ENCODE measurements at places on chromosomes 16 and 17.

DNA sequence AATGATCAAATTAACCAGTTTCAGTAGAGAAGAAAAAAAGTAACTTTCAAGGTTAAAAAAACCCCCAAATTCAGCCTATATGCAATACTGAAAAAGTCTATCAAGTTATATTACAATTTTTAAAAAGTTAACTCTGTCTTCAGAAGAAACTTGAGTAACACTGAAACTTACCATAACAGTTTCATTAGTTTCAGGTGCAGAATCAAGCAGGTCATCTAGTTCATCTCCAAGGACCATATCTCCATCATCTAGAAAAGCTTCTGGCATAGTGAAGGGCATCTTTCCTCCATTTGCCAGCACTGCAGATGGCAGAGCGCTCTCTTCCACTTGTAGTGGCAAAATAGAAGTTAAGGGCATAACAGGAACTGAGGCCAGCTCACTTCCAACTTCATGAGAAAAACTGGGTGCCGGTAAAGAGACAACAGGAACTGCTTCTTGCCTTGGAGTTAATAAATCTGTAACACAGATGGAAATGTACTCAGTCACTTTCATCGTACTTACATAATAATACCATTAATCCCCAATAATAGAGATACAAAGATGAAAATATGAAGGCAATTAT is 22.9 kb downstream of the ZC3H7A start:
- DNase-seq: no peak

- DNase-seq: no peak
These were observed 30.1 kb downstream of the CD300LF start for GRCh38 chr17:74682471-74683190.

- DNase-seq: no peak
These were observed 44.9 kb upstream of the CNEP1R1 start for GRCh38 chr16:49980166-49980565.

DNA sequence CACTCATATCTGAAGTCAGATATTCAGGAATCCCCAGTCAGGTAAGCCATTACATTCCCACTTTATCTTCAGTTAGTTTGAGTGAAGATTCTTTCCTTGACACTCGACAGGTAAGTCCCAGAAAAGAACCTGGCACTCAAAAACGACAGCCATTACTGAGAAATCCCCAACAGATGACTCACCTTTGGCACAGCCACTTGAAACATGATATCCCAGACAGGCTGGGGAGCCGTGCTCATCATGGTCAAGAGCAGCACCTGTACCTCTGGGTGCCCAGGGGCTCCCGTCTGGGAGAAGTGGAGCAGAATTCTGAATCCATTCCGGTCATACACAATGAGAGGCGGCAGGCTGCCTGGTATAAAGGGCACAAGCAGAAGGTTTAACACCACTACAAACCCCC is 16.8 kb upstream of the COG7 start:
- no peak for DNase-seq

GRCh38 chr17:49596613-49597244 is 21.1 kb downstream of the NXPH3 start:
- DNase-seq: no peak

Measured in GM19239 (cell line).